ENCODE measurements at places on chromosomes 2 and 18.

DNA sequence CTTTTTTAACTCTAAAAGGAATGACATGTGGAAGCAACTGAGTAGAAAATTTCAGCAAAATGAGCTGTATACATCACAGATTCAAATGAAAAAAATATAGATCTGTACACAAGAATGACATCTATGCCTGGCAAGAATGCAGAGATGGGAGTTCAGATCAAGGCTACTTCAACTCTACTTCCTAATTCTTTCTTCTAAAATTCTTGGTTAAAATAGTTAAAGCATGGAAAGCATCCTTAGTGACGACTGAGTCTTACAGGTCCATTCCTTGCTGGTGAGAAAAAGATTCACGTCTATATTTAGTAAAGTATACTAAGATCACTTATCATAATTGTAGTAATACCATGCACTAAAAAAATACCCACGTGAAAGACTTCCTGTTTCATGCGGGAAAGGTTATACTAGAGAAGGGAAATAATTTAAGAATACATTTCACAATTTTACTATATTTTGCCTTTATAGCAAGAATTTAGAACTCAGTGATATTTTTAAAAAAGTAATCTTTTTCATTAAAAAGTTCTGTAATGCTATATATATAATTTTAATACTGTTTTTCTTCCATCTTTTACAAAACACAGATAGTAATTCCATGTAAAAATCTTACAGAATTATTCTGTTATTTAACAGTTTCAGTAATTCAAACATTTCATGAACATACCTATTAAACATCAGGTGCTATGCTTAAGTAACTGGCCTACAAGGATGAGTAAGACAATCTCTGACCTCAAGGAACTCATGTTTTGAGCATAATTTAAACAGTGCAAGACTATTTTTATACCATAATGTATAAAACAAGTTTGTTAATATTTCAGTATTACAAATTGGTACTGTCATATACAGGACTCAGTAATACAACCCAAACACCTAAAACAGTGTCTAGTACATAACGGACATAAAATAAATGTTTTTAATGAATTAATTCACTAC, 159.6 kb downstream of the BAZ2B start:
- DNase-seq: no peak

GRCh38 chr2:129936334-129936934, 43.0 kb upstream of the RAB6C start:
- no peak for DNase-seq

DNA sequence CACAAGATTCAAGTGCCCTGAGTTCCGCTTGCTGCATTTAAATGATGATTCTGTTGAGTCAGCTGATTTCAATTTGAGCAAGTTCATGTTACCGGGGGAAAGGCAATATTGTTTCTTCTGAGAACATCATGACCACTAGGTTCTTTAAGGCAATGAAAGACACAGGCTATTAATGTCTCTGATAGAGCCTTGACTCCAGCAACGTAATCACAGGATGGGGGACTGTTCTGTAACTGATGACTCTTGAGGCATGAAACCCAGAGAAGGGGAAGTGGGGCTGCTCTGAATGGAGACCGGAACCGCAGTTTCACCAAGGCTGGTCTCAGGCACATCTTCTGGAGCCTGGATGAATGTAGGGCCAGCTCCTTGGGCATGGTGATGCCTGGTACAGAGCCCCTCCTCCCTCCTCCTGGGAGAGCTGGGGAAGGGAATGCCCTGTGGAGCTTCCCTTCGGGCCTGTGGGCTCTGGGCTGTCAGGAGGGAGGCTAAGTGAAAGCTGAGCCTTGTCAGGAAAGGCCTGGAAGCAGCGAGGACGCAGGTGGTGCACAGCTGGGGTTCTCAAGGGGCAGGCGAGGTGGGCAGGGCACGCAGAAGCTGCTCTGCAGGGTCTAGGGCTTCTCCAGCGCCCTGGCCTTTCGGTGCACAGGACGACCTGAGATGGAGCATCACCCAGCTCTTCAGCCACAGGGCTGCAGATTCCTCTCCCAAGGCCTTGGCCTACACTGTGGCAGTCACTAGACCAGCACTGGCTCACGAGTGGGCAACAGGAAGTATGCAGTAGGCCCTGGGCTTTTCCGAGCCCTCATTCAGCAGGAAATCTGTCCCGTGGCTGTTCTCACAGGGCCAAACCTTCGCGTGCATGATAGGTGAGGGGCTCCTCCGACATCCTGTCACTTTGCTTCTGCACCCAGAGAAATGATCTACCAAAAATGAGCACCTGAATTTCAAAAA, 36.6 kb upstream of the PRLH start:
- DNase-seq: no peak

DNA sequence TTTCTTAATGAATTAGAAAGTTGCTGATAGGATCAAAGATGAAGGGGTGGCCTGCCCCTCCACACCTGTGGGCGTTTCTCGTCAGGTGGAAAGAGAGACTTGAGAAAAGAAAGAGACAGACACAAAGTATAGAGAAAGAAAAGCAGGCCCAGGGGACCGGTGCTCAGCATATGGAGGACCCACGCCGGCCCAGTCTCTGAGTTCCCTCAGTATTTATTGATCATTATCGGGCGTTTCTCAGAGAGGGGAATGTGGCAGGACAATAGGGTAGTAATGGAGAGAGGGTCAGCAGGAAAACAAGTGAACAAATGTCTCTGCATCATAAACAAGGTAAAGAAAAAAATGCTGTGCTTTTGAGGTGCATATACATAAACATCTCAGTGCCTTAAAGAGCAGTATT, 144.3 kb downstream of the CCDC102B start:
- no peak for DNase-seq

DNA sequence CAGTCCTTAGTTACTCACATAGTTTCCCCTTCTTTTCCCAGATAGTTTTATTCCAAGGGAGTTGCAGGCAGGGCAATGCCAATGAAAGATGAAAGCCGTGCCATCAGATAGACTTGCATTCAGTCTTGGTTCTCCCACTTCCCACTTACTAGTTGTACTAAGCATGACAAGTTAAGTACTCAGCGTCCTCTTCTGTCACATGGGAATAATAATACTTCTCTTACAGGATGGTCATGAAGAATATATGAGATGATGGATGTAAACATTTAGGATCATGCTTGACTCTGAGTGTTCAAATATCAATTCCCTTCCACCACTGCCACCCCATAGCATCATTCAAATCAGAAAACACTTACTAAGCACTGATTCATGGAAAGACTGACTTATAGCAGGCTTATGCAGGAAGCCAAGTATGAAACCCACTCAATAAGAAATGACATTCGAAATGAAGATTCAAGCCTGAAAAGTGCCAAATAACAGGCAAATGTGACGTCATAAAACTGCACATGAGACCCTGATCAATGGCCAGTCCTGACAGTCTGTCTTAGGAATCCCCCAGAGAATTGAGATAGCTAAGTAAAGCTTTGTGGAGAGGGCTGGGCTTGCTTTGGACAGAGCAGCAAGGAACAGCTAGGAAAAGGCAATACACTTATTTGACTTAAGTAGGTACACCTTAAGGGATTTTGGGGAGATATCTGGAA, 11.1 kb upstream of the EVA1A start:
- no peak for DNase-seq

GRCh38 chr2:234091432-234091879, 41.0 kb downstream of the SPP2 start:
- DNase-seq: no peak

- DNase-seq: no peak
Measured at GRCh38 chr2:44137872-44138551, 30.7 kb upstream of the PPM1B start.

GRCh38 chr2:113390124-113390849, 47.2 kb upstream of the ZNG1B start:
- DNase-seq: peak; percentile 40

- DNase-seq: no peak
Measured at GRCh38 chr2:165772183-165772582, 21.9 kb downstream of the GALNT3 start.

DNA sequence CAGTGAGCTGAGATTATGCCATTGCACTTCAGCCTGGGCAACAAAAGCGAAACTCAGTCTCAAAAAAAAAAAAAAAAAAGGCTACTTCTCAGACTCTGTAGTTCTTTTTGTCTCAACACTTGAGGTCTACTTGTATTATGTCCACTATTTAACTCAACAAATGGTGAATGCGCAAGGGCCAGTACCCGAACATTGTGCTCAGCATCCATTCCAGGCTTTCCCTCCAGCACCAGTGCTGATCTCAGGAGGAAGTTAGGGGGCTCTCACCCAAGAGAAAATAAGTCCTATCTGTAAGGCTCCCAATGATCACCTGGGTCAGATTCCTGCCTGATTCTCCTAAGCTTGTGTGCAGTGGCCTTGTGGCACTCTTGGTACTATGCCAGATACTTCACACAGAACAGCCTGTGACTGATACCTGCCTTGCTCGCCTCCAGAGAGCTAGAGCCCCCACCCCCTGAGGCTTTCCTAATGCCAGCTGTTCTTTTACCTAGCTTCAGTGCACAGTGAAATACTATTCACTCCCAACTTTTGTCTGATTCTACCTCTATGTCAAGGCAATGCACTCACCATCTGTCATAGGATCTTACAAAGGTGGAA, 74.9 kb downstream of the INO80D start:
- DNase-seq: no peak

DNA sequence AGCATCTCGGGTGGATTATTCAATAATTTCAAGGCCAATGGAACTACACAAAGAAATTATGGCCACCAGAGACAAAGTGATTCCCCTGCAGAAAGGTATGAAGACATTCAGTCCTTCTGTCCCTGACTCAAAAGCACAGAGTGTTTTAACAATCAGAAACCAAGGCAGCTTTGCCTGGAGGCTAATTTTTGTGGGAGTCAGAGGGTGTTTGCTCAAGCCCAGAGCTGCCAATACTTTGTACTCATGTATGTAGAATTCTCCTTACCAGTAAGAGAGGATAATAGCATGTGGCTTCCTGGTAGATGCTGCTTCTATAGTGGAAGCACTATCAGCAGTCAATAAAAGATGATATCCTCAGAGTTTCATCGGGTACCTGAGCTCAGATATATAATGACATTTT, 178.4 kb downstream of the KCNE4 start:
- no peak for DNase-seq

DNA sequence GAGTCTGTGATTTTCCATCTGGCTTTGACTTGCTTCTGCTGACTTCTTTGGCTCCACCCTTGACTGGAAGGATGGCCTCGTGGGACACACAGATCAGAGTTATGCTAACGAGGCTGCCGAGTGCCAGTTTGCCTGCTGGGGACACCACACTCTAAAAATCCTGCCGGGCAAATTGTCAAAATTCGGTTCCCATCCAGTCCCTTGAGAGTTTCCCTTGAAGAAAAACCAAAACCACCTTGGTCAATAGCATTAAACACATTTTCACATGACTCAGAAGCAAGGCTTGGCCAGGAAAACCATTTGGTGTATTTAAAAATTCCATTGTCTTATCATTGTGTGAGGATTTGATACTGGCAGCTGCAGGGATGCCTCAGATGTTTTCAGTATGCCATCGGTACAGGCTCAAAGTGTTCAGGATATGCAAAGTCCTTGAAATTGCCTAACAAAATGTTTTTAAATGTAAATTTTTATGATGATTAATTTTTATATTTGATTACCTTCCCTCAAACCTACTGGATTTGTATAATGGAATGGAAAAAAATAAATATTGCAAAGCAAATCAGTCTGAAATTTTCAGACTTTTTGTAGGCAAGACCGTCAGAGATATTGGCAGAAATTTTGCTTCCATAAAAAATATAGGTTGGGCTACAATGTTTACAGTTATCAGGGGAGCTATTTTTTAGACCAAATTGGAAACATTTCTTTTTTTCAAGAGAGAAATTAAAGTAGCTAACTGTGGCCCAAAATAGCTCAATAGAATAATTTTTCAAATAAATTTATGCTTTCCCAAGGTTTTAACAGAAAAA, 41.6 kb downstream of the KCNE4 start:
- peak; percentile 64 for DNase-seq

- DNase-seq: peak; percentile 46
Measured at GRCh38 chr18:7626922-7627440, 59.9 kb downstream of the PTPRM start.

- DNase-seq: no peak
Measured at GRCh38 chr18:9914334-9914583, 443 bp downstream of the VAPA start.

DNA sequence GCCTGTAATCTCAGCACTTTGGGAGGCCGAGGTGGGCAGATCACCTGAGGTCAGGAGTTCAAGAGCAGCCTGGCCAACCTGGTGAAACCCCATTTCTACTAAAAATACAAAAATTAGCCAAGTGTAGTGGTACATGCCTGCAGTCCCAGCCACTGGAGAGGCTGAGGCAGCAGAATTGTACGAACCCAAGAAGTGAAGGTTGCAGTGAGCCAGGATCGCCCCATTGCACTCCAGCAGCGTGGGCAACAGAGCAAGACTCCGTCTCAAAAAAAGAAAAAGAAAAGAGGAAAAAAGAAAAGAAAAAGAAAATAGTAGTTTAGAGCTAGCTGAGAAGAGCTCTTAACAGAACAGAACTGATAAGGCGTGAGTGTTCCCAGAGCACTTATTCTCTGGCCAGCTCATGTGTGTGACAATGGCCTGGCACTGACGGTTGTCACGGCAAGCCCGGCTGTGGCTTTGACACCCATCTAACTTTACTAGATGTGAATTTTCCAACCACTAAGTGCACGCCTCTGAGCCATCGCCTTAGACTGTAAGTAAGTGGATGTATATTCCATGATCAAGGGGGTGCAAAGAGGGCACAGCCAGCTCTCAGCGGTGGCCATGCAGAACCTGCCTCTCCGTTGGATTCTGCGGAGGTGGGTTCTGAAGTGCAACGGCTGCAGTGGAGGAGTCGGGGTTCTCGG, 80.0 kb downstream of the ZNF516 start:
- no peak for DNase-seq

DNA sequence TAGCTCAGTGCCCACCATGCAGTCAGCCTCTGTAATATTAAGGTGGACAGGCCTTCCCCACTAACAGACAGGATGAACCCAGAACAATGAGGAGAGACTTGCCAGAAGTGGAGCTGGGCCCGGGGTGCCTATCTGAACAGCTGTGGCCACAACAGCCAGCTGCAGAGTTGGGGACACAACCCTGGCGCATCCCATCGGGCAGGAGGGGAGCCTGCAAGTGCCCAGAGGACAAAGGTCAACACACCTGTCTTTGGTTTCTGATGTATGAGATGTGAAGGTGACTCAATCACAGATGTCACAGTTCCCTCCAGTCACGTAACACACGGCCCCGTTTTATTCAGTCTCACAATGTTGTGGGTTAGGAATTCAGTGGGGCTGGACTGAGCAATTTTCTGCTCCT, 48.2 kb upstream of the TAF1B start:
- DNase-seq: no peak

GRCh38 chr18:66271962-66272361, 331.9 kb downstream of the CDH19 start:
- no peak for DNase-seq

DNA sequence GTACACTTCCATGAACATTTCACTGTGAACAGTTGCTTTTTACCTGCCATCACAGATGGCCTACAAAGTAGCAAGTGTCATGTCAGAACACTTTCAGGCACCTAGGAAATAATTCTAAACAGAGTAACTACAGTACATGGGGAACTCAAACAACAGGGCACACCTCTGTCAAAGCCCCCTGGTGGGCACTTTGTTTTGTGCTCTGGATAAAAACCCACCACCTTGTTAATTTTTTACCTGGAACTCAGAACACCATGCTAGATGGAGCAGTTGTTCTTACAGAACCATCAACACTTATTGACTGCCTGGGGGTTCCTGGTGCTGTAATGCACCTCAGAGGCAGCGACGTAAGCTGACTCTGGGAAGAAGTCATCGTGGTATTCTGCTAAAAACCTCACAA, 2.3 kb downstream of the MSL3B start:
- no peak for DNase-seq

GRCh38 chr2:9703701-9704221, 73.0 kb upstream of the YWHAQ start:
- DNase-seq: no peak
